Thymus (tissue), 14 donors: ENCODE measurements at places on chromosomes 11 and 22.

GRCh38 chr11:15987046-15987445 lies 369.3 kb downstream of the SOX6 start:
- no peak for DNase-seq

DNA sequence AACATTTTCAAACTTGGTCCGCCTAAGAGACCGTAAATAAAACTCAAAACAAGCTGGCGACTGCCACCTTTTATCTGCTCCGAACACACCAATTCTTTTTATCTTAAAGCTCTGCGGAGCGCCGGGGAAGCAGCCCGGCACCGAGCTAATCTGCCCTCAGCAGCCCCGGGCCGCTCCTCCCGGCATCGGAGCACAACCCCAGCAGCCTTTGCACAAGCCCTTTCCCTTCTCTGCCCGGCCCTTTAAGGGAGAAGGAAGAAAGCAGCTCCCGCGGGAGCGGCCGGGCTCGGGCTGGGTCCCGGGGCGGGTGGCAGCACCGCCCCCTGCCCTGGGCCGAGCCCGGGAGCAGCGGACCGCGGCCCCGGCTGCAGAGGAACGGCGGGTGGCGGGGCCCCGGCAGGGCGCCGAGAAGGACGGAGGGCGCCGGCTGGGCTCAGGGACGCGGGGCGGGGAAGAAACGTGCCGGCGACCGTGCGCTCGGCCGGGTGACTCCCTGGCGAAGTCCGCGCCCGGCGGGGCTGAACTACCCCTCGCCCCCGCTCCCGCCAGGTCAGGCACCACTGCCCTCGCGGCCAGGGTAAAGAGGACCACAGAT lies 133.6 kb upstream of the C11orf58 start:
- DNase-seq: no peak

GRCh38 chr11:129680907-129681306 lies 134.7 kb upstream of the TMEM45B start:
- no peak for DNase-seq

GRCh38 chr22:38966942-38967341 lies 9.5 kb downstream of the APOBEC3A start:
- no peak for DNase-seq

- no peak for DNase-seq
These were observed 8.8 kb downstream of the RIN1 start for GRCh38 chr11:66327171-66328030.

GRCh38 chr11:110196884-110197420 lies 99.5 kb downstream of the RDX start:
- DNase-seq: no peak

DNA sequence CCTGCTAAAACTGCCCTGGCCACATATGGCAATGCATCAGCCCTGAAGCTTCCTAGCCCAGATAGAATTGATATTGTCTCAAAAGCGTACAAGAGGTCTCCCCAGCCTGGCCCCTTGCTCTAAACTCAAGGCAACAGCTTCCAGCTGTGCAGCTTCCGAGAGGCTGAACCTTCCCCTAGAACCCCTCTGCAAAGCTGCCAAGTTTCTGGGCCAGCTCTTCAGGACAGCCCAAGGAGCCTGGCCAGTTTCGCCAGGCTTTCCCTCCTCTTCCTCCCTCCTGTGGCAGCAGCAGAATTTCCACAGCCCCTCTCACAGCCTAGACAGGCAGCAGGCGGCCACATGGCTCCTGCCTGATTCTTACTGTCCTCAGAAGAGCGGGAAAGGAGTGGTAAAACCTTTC lies 34.5 kb downstream of the NUMA1 start:
- no peak for DNase-seq

DNA sequence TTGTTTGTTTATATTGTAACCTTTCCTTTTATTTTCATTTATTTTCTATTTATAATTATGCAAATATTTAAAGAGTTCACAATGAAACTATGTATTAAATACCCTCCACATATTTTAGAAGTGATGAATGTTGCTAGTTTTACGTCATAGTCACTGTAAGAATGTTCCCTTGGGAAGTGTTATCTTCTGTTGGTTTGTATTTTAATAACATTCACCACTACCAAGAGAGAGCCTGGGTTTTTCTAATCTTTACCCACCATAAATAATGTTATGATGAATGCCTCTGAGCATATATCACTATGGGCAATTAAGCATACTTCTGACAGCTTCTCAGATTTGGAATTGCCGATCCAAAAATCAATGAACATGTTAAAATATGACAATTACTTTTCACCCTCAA lies 80.7 kb downstream of the GGT1 start:
- no peak for DNase-seq
